ENCODE measurements at places on chromosomes 16 and 17.

- no peak for DNase-seq
Measured at GRCh38 chr17:76051561-76051960, 20.8 kb downstream of the SRP68 start.

GRCh38 chr17:37429453-37429852 is 22.8 kb downstream of the TADA2A start:
- DNase-seq, result no peak

- no peak for DNase-seq
Measured at GRCh38 chr16:68292425-68292824, 18.3 kb downstream of the SLC7A6OS start.

DNA sequence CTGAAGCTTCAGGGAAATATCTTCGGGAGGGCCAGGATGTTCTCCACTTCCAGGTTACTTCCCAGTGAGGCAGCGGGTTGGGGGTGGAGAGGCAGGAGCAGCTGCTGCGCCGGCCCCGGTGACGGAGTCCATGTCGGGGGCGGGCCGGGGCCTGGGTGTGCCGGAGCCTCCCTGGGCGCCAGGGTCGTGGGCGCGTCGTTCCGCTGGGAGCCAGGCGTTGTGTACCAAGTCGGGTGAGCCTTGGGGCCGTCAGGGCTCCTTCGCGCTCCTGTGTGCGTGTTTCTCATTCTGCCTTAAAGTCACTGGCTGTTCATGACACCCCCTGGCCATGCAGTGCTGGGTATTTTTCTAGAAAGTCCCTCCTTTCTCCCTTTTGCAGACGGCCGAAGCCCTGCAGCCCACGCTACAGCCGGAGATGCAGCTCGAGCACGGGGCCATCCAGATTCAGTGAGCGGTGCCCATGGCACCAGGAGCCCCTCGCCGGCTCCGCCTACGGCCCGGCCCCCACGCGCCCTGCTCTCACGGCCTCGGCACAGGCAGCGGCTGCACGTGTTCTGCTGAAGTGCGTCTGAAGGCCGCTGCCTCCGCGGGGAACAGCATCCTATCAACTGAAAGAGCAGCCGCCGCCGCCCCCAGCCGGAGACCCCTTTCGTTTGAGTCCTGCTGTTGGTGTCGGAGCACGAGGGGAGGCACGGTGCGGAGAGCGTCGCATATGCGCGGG is 125.1 kb downstream of the BANP start:
- DNase-seq, result no peak

DNA sequence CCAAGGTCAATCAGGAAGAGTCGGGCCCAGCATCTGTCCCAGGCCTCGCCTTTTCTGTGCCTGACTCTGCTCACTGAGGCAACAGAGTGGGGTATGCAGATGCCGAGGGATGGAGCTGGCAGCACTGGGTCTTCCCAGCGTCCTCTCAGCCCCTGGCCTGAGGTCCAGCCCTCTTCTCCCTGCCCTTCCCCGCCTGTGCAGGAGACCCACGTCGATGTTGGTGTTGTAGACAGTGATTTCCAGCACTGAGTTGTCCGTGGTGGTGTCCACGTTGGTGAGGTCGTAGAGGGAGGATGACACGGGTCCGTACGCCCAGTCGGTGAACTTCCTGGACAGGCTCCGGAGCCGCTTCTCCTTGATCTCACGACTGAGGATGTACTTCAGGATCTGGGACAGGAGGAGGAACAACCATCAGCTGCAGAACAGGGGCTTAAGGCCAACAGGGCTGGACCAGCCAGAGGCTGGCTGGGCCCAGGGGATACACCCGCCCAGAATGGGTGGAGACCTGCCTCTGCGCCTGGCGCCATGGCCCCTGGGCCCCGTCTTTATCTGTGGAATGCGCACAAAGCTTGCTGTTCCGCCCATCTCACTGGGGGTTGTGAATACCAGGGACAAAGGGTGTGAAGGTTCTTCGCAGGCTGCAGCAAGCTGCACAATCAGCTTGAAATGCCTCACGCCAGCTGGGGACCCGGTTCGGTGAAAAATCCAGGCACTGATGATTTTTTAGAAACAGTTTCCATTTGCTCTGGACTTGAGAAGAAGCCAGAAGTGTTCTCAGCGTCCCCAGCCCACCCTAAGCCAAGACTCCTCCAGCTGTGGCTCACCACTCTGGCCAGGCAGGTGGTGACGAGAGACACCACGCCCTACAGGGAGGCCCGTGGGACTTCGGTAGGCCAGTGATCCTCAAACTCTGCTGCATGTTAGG is 27.5 kb downstream of the TRPV3 start:
- DNase-seq, result peak; percentile 2

DNA sequence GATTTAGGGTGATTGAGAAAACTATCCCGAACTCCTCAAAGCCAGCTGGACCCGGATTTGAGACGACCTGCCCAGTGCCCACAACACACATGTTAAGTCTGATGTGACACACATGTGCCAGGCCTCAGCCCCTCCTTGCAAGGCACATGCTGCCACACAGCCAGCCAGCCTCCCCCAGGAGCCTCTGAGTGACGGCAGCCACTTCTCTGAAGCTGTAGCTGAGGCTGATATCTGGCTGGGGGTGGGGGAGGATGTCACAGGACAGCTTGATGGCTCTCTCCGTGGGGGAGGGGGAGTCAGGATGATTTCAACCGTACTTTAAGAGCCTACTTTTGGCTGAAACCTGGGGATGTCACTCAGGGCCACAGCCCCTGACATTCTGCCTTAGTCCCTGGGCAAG is 40.9 kb downstream of the SRCIN1 start:
- no peak for DNase-seq

- peak; percentile 78 for DNase-seq
Measured at GRCh38 chr16:19138601-19139000, 24.8 kb downstream of the ITPRIPL2 start.

- DNase-seq, result no peak
Measured at GRCh38 chr17:75371981-75372380, 33.5 kb downstream of the GRB2 start.

- DNase-seq, result no peak
Measured at GRCh38 chr16:9713156-9713555, 469.1 kb downstream of the GRIN2A start.

DNA sequence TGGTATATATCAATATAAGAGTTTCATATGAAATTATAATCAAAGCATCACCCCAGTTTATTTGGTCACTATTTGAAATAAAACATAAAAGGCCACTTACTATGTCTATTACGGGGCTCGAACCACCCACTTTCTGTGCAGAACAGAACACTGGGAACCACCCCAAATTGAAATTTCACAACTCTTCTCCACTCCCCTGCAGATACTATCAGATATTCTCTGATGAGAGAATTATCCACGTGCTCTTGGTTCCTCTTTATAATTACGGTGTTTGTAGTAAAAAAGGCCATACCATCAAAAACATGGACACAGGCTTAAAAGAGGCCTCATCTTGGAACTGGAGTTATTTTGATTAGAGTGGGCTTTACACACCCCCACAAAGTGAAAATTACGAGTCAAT is 82.8 kb downstream of the WDR59 start:
- DNase-seq, result no peak

GRCh38 chr17:33127706-33128105 is 136.1 kb downstream of the SPACA3 start:
- DNase-seq, result no peak

- no peak for DNase-seq
Measured at GRCh38 chr17:30807896-30808295, 16.6 kb downstream of the CRLF3 start.

DNA sequence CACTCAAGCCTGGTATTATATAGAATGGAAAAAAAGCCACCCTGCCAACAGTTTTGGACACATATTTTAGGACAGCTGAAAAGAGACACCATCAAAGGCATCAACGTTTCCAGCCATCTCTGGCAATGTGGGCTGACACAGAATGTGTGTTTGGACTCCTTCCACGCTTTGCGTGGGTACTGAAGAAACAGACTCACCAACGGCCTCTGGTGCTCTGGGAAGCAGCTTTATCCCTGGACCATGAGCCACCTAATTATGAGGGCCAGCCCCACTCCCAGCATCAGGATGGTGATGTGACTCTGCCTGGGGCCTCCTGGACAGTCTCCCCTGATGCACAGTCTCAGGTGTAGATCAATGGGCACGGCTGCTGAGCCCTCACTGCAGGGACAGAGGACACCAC is 27.9 kb downstream of the CCDC57 start:
- DNase-seq, result no peak

- DNase-seq, result no peak
Measured at GRCh38 chr16:22734368-22734767, 79.6 kb upstream of the HS3ST2 start.

DNA sequence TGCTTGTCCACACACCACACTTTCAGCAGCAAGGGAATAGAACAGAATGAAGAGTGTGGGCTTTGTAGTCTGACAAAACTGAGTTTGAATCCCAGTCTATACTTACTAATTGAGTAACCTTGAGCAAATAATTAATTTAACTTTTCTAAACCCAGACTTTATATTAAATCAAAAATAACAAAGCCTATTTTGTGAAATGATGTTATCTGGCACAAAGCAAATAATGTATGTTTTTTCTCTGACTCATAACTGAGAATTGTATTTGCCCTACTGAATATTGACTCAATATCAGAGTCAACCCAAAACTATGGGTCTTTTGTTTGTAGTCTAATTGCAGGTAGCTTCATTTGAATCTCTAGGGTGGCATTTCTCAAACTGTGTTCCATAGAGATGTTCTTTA is 77.9 kb upstream of the TANC2 start:
- DNase-seq, result no peak

- DNase-seq, result no peak
Measured at GRCh38 chr17:31559584-31560501, 168.4 kb downstream of the RAB11FIP4 start.

DNA sequence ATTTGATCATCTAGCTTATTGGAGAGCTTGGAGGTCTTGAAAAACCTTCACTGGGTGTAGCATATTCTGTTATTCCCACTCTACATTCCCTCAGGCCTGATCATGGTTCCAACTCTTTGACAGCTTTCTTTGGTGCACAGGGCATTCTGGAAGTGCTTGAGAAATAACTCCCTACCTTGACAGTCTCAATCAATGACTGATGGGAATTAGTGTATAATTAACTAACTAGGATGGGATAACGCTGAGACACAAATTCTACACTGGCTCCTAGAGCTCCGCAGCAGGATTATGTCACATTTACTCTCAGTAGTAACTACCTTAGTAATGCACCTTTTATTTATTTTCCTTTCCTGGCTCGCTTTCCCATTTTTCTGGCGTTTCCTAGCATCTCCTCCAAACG is 236.4 kb downstream of the MAP2K6 start:
- no peak for DNase-seq

GRCh38 chr16:27258241-27258734 is 10.3 kb downstream of the NSMCE1 start:
- no peak for DNase-seq

DNA sequence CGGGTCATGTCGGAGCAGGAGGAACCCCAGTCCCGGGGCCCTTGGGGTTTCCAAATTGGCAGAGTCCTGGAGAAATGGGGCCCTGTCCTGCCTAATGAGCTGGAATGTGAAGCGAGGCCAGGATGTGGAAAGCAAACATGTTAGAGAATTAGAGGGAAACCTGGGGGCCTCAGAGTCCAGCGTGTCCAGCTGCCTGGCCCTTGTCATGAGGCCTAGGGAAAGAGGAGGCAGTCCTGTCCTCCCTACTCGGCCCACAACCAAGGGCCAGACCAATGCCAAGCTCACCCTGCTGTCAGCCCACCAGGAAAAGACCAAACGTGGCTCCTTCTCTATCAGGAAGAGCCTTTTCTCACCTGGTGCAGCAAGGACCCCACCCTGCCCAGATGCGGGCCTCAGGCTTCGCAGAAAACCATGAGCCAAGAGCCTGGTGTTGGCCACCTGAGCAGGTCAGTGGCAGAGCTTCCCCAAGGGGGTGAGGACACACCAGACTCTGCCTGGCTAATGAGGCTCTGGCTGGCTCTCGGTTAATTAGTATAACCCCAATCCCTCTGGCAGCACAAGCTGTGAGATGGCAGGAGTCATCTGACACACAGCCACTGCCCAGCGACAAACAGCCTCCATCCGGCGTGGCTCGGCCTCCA is 10.1 kb downstream of the TEKT5 start:
- no peak for DNase-seq

DNA sequence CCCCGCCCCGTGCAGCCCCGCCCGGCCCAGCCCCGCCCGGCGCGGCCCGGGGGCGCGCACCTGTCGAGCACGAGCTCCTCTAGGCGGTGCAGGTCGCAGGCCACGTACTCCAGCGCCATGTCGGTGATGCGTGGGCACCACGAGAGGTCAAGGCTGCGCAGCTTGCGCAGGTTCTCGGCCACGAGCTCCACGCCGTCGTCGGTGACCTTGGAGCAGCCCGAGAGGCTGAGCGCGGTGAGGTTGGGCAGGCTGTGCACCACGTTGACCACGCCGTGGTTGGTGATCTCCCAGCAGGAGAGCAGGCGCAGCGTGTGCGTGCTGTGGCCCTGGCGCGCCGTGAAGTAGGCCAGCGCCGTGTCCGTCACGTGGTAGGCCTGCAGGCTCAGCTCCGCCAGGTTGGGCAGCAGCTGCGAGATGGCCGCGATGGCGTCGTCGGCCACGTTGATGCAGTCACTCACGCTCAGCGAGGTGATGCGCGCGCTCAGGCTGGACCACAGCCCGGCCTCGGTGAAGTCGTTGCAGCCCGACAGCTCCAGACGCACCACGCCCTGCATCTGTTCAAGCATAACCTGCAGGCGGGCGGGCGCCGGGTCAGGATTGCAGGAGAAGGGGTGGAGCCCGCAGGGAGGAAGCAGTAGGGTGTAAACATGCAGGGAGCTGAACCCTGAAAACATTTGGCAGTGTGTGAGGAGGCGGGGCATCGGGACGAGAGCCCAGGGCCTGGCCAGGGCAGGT is 5.3 kb upstream of the WDR24 start:
- DNase-seq, result no peak

DNA sequence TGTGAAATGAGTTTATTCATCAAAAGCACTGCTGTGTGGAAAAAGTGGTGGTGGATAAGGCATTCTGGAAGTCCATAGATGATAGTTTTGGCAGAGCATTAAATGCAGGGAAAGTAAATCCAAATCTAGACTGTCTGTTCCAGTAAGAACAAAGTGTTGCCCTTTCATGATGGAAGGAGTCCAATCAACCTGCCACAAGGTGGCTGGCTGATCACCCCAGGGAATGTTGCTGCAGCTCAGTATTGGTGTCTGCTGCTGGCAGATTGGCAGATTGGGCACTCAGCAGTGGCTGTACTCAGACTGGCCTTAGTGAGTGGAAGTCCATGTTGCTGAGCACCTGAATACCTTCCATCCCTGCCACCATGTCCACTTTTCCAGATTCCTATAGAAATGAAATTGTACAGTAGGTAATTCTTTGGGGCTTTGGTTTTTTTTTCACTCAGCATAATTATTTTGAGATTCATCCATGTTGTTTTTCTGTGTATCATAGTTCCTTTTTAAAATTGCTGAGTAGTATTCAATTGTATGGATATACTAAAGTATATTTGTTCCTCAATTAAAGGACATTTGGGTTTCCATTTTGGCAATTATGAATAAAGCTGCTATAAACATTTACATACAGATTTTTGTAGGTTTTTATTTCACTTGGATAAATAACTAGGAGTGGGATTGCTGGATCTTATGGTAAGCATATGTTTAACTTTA is 14.3 kb downstream of the DYNLL2 start:
- DNase-seq, result no peak

- DNase-seq, result peak; percentile 44
Measured at GRCh38 chr16:67181346-67181745, 2.4 kb downstream of the MATCAP1 start.

All from AG09319 (cell line).